AG04450 (cell line): ENCODE measurements at places on chromosomes 16 and 17.

DNA sequence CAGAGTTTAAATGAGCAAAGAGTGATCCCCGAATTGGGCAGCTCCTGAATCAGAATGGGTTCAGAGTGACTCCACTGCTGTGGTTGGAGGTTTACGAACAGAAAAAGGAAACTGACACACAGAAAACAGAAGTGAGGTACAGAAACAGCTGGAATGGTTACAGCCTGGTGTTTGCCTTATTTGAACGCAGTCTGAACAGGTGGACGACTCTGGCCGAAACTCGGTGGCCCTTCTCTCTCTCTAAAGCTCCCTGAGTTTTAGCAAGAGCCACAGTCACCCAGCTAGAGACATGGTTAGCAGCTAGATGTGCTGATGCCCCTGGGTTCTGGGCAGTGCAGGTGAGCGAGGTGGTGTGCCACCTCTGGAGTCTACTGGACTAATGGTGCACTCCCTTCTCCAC is 54.2 kb upstream of the ATP2A3 start:
- no peak for DNase-seq

- no peak for DNase-seq
These were observed 11.9 kb downstream of the POLR3K start for GRCh38 chr16:41439-42068.

- DNase-seq, result no peak
These were observed 25.3 kb downstream of the LITAF start for GRCh38 chr16:11561454-11561805.

DNA sequence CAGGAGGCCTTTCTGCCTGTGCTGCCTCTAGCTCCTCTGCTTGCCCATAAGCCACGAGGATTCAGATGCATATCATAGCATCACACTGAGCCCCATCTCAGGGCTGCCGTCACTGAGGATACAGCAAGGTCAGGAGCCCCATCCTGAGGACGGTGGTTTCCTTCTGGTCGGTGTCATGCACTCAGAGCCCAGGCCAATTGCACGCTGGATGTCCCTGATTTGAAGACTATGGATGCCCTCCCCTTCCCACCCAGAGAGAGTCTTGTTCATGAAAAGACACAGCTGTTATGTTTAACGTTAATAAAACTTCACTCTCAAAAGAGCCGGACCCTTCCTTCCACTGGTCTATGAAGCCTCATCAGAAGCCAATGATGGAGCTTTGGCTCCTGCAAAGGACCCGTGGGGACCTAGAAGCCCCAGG is 19.9 kb downstream of the COTL1 start:
- DNase-seq, result no peak

DNA sequence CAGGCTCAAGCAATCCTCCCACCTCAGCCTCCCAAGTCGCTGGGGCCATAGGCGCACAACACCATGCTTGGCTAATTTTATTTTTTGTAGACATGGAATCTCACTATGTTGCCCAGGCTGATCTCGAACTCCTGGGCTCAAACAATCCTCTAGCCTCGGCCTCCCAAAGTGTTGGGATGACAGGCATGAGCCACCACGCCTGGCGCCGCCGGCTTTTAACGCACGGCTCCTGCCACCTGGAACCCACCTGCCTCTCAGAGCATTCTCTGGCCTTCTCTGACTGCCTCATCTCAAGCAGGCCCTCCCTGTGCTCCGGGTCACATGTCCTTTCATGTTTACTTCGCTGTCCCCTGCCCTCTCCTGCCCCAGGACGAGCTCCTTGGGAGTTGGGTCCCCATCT is 10.3 kb downstream of the CASKIN1 start:
- no peak for DNase-seq

GRCh38 chr16:56932721-56933619 is 1.0 kb downstream of the HERPUD1 start:
- DNase-seq, result no peak

DNA sequence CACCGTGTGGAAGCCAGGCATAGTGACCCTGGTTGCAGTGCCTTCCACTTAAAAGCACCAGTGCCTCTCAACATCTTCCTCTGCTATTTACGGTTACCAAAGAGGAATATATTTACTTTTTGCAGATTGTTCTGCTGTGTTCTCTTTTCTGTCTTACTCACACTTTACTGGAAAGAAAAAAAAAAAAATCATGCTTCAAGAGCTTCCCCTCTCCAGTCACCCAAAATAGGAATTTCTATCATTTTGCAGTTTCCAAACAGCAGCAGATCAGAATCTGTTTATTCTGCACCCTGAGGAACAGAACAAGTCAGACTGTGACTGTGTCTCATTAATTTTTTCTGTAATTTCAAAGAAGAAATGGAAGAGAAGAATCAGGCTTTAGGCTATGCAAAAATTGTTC is 96.1 kb downstream of the KCNJ2 start:
- no peak for DNase-seq

DNA sequence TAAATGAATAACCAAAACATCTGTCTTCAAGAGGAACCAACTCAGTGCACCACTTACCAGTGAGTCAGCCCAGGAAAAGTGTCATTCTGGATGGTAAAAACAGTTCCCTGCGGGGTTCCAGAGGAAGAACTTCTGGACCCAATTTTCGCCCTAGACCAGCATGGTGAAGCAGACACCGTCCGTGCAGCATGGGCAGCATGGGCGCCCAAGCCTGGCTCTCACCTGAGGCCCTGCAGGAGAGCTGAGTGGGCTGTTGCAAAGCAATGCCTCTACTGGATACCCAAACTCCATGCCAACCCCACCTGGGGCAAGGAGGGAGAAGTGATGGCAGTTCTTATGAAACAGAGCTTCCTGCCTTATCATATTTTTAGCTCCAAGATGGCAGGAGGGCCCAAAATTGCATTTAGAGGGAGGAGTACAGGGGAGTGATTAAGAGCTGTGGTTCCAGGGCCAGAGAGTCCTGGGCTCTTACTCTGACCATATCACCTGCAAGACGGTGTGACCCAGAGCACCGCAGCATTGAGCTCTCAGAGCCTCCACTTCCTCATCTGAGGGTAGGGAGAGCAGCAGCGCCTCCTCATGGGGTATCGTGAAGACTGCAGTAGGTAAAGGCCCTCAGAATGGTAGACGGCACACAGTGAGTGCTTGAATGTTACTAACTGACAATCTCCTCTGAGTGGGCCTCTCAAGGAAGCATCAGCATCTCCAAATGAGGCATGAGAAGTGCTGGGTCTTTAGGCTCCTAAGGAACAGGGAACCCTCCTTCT is 16.6 kb upstream of the INPP5K start:
- DNase-seq, result no peak

GRCh38 chr16:62066747-62067146 is 30.5 kb upstream of the CDH8 start:
- DNase-seq, result no peak

DNA sequence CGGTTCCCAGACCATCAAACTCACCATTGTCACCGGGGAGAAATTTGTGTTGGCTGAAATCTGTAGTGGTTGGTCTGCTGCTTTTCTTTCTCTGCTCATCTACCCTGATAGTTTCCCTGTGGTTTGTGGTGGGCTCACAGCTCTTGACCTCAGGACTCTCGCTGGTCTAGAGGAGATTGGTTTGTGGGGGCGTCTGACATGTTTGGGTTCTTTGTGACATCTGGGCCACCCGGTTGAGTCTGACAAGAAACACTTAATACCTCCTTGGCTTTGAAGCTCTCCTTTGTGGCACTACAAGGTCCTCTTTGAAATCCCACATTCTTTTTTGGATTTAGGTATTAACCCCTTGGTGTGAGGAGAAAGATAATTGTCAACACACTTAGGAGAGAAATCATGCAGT is 662.0 kb downstream of the WWOX start:
- DNase-seq, result no peak

- no peak for DNase-seq
These were observed 4.6 kb upstream of the KLHL36 start for GRCh38 chr16:84643674-84644073.

DNA sequence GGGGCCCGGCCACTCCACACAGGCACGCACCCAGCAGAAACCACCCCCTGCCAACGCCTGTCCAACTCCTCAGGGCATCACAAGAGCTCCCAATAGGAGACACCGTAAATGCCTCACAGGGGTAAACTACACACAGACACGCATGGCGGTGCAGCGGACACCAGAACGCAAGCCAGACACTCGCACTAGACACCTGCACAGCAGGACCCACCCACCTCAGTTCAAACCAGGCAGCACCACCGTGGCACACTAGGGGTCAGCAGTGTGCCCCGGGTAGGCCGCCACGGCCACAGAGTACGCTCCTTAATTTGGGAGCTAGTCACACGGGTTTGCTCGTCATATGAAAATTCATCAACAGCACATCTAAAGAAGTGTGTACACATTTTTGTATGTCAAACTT is 3.4 kb downstream of the SLC38A10 start:
- DNase-seq, result no peak

DNA sequence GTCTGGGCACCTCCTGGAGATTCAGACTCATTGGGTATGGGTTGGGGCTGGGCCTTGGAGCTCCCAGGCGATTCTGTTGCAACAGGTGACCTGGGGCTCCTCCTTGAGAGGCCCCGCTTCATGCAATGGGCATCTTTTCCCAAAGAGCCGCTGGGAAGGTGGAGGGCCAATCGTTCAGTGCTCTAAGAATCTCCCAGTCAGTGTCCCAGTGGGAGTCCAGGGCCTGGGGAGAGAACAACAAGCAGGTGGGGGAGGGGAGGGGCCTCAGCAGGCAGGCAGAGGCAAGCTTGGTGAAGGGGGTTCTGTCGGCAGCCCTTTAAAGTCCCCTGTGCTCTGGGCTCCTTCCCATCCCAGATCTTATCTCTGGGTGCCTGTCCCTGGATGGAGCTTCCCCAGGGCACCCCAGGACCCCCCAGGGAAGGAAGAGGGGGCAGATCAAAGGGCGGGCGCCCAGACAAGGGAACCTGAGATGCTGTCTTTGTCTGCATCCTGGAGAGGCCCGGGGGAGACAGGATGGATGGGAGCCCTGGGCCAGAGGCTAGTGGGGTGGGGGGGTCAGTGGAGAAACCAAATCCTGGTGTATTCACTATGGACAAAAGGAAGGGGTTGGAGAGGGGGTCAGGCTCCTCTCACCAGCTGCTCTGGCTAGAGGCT is 30.5 kb upstream of the NXPH3 start:
- no peak for DNase-seq

DNA sequence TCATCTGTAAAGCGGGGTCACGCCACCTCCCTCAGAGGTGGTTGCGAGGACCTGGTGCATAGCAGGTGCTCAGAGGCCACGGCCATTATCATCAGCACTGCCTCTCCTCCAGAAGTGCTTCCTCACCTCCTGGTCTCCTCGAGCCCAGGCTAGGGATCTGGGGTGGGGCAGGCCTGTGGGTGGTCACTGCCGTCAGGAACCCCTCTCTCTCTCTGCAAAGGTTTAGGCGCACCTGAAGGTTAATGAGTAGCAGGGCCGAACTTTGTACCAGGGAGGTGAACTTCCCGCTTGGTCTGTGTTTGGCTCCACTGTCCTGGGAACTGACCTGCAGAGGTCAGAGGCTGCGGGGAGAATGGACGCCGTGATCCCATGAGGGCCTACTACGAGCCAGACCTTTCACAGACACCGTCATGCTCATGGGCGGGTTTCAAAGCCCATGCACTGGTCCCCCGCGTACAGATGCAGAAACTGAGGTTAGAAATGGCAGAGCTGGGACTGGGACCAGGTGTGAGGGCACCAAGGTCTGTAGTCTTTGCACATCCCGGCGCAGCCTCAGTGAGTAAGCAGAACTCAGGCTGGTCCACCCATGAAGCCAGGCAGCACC is 13.8 kb downstream of the JUP start:
- no peak for DNase-seq

- DNase-seq, result no peak
These were observed 40.5 kb upstream of the ACSF3 start for GRCh38 chr16:89052890-89053724.

DNA sequence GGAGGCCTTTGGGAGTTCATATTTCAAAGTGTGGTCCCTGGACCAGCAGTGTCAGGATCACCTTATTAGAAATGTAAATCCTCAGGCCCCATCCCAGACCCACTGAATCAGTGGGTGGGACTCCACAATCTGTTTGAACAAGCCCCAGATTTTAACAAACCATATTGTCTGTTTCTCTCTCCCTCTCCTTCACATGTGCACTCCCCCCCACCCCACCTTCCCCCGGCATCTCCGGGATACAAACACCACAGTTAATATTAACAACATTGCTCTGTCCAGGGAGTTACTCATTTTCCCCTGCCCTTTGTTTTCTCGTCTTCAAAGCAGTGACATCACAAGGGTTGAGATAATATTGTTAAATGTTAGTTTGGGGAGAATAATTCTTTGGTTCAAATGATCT is 127.3 kb downstream of the KATNIP start:
- DNase-seq, result no peak

DNA sequence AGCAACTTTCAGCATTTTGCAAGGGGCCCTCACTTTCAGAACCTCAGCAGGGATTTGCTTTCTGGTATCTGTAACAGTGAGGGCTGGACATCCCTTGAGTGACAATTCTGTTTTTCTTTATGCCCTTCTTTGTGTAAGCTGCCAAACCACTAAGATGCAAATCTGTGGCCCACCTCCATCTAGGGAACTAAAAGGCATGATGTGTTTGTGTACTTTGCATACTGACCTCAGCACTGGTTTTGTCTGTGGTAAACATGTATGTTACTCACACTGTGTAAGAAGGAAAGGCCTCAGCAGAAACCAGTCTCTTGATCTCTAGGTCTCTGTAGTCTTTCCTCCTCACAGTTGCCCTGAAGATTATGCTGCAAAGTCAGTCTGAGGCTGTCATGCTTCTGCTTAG is 396.6 kb upstream of the DYNLRB2 start:
- peak; percentile 47 for DNase-seq

DNA sequence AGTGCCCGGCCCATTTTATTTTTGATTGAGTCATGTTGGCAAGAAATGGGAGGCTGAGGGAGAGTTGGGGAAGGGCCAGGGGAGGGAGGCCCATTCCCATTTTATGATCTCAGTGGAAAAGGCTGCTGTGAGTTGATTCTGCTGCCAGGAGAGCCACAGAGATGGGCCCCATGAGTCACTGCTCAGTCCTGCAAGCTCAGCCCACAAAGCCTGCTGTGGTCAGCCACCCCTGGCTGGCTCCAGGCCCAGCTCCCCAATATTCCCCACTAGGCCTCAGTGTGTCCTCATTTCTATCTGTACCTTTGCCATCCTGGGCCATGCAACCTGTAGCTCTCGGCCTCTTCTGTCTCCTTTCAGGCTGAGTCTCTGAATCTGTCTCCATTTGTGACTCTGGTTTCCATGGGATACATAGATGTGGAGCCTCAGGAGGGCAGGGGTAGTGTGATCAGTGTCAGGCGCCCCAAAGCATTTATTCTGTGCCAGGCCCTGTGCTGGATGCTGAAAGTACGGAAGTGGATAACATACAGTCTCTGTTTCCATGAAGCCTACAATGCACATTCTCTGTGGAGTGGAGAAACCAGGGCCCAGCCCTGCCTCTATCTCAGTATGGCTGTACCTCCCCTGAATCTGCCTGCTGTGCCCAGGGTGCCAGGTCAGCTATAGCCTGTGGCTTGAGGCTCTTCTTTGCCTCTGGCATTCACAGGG is 1.9 kb upstream of the PLEKHG4 start:
- peak; percentile 96 for DNase-seq
